ENCODE measurements at places on chromosomes 1 and 21.

GRCh38 chr1:221908573-221908972, 166.7 kb upstream of the DUSP10 start:
- no peak for DNase-seq

- DNase-seq: no peak
Measured at GRCh38 chr21:43959231-43960116, 52.6 kb upstream of the TRAPPC10 start.

DNA sequence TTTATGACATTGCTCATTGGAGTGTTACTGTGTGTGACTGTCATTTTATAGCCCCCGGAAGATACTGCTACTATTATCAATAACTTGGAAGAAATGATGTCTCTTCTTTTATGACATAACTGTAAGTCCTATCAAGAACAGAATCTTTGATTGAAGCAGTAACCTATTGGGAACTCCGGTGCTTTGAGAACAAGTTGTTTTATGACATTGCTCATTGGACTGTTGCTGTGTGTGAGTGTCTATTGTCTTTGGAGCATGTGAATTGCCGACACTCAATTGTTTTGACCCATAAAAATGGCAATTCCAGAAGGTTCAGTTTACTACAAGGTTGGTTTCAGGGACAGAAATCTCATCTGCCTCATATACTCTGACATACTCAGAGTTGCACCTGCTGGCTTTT, 8.0 kb downstream of the KCNK1 start:
- no peak for DNase-seq

DNA sequence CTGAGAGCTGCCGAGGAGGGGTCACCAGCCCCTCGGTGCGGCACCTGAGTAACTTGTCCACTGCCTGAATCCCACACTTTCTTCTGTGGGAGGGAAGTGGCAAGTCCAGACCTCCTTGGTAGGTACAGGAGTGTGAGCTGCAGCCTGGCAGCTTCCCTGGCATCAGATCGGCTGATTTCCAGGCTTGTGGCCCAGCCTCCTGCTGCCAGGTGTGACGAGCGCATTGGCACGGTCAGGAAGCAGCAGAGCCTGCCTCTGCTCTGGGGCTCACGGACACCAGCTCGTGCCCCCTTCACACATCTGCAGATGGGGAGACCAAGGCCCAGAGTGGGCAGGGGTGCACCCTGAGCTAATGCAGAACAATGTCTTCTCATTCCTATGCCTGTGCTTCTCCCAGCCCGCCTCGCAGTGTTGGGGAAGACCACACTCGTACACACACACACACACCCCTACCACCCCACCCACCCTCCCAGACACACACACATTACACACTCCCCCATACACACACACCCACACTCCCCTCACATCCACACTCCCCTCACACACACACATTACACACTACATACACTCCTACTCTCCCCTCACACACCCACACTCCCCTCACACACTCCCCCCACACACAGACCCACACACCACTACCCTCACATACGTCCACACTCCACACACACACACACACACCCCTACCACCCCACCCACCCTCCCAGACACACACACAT, 33.1 kb upstream of the SELENON start:
- DNase-seq: no peak

DNA sequence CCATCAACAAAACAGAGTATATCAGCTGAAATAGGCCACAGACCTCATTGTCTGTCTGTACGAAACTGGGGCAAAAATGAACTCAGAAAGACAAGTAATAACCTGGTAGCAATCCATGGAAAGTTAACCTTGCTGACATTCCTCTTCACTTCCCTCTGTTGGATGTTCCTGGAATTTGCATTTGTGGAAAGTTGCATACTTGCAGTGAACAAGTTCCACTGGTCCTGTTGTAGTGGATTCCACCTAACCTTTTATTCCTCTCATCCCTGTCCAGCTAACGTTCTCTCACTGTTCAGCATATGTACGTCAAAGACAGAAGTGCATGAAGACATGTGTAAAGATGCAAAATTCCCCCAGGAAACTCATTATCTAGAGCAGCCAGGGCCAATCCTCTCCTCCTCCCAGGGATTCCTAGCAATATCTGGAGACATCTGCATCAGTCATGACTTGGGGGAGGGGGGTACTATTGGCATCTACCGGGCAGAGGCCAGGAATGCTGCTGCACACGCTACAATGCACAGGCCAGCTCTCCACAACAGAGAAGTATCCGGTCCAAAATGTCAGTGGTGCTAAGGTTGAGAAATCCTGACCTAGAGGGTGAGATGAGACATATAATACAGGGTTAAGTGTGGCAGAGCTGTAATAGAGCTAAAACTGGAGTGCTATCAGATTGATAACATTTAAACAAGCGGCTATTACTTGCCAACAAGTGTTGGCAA, 8.2 kb downstream of the LPAR3 start:
- DNase-seq: no peak

DNA sequence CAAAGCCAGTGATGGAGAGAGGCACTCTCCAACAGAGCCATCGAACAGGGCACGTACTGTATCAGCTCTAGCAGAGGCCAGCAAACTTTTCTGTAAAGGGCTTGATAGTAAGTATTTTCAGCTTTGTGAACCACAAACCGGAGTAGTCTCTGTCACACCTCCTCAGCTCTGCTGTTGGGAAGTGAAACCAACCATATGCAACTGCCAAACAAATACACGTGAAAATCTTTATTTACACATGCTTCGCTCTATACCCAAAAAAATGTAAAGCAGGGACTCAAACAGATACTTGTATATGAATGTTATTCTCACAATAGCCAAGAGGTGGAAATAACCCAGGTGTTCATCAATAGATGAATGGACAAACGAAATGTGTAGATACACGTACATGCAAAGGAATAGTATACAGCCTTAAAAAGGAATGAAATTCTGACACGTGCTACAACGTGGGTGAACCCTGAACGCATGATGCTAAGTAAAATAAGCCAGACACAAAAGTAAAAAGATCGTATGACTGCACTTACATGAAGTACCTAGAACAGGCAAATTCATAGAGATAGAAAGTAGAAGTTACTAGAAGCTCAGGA, 39.0 kb downstream of the SETD4 start:
- DNase-seq: no peak

GRCh38 chr1:247373721-247374141, 42.1 kb upstream of the ZNF496 start:
- peak; percentile 53 for DNase-seq

DNA sequence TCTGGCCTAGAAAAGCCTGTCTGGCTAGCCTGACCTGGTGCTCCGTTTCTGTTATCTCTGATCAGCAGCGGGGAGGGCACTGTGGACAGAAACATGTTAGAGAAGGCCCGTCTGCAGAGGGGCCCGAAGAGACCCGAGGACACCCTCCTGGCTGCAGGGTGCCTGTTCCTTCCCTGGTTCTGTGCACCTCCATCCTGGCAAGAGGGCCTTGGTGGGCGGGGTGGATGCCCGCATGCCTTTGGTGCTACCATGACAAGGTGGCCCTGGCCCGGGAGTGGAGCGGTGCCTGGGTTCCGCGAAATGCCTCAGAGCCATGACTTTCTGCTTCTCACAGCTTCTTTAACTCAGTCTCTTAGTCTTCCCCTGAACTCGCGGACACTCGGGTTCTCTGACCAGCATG, 233.6 kb downstream of the CAMTA1 start:
- DNase-seq: no peak

DNA sequence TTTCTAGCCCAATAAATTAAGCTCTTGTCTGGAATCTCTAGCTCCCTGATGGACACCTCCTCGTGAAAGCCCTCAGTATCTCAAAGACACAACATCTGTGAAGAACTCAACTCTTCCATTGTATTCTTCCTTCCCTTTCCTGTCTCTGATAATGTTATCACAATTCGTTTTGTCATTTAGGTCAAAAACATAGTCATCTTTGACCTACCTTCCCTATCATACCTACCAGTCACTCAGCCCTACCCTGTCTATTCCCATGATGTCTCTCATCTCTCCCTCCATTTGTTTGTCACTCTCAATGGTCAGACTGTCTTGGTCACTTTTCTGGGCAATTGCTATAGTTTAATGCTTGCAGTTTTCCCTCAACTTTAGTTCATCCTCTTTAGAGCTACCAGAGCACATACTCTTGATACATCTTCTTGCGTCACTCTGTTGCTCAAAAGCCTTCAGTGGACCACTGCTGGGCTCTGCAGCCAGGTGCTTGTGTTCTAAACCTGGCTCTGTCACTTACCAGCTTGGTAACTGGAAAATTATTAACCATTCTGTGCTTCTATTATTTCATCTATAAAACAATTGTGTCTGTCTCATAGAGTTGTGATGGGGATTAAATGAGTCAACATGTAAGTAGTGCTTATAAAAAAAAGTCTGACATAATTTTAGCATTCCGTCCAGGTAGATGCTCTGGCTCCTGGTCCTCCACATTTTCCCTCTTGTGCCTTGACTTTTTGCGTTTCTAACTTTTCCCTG, 39.6 kb downstream of the DDR2 start:
- no peak for DNase-seq

DNA sequence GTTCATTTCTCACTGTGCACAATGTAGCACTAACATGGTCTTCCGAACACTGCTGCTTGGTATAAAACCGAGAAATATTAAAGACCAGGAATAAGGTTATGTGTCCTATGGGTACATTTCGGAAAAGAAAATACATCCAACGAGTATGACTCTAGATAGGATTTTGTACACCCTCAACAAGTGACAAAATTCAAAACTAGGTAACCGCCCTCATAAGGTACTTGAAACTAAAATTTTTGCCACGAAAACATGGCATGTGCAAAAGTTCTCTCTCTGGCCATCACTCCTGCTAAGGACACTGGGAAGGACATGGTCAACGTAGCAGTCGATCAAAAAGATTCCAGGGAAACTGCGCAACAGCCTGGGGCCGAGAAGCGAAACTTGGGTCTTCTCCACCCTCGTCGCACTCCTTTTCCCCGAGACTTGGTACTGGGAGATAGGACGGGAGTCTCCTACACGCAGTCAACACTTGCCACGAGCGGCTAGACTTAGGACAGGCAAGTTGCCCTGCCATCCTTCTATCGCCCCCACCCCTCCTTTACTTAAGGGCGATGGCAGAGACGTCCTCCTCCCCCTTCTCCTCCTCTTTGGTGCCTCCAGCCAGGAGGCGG, 338 bp upstream of the TOR1AIP1 start:
- DNase-seq: no peak

- no peak for DNase-seq
Measured at GRCh38 chr1:204961765-204962419, 81.1 kb upstream of the CNTN2 start.

- no peak for DNase-seq
Measured at GRCh38 chr21:46474382-46474781, 15.7 kb downstream of the DIP2A start.

DNA sequence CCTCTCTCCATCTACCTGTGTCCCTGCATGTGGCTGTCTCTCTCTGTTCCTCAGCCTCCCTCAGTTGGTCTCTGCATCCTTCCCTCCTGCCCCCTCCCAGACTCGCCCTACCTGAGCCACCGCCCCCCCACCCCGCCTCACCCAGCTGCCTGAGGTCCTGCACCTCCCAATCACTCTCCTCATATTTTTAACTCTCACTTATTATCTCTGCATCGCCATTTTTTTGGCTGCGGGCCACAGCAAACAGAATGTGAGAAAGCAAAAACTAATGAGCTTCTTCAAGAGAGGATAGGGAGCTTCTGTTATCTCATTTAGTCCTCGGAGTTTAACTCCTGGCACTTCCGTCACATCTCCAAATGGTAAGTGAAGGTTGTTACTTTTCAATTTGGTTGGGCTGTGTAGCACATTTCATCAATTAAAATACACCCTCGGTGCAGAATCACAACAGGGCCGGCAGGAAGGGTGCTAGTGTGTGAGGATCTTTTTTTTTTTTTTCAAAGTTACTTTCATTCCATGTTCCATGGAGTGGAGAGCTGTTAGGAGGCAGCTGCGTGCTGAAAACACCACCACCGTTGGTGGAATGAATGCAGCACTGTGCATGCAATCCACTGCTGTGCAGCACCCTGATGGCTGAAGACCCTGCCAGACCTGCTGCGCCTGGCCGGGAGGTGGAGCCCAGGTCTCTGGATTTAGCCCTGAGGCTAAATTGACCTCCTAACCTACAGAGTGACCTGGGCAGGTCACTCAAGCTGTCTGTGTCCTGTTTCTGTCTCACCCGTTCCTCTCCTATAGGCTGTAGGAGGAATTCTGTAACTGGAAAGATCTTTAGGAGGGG, 157.2 kb upstream of the NFIA start:
- no peak for DNase-seq

DNA sequence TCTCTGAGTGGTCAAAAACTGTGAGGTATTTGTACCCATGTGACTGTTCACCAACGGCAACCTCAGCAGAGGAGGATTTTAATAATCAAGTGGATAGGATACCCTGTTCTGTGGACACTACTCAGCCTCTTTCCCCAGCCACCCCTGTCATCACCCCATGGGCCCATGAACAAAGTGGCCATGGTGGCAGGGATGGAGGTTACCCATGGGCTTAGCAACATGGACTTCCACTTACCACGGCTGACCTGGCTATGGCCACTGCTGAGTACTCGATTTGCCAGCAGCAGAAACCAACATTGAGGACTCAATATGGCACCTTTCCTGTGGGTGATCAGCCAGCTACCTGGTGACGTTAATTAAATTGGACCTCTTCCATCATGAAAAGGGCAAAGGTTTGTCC, 1782.7 kb downstream of the PLA2G4A start:
- DNase-seq: no peak

- no peak for DNase-seq
Measured at GRCh38 chr1:69244211-69244610, 323.5 kb upstream of the LRRC7 start.

- no peak for DNase-seq
Measured at GRCh38 chr21:40685141-40685540, 161.8 kb downstream of the DSCAM start.

DNA sequence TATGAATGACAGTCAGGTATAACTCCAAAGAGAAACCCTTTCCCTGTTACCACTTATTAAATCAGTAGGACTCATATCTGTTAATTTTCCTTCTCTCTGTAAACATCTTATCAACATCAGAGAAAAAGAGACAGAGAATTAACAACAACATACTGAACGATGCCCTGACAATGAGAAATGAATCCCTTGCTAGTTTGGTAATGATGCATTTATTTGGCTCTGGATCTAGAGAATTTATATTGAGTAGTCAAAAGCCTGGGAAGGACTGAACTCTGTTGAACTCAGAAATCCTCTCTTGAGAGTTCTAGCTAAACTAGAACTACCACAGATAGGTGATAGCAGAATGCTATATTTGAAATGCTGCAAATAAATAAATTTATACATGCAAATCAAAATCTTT, 325.6 kb downstream of the DISC1 start:
- no peak for DNase-seq

GRCh38 chr1:84146411-84147032, 2.5 kb downstream of the PRKACB start:
- DNase-seq: no peak

Measured in activated T-cell treated with anti-CD3 and anti-CD28 coated beads for 1 hour (primary cell).